ENCODE measurements at places on chromosomes 2 and 18. TPM values are rescaled to one million over a fixed set of nuclear protein-coding genes. Genes with fewer than 3 reads are reported as not detected.

The EN1 gene
- total RNA-seq, result not detected

The ACADL gene
- 0.65 TPM for total RNA-seq

The NT5C1B gene
- not detected for total RNA-seq

The KRTCAP3 gene
- total RNA-seq, result not detected

The PJVK gene
- total RNA-seq, result 2.2 TPM

The RAX gene
- not detected for total RNA-seq

The ALPI gene
- not detected for total RNA-seq

The ALPP gene
- total RNA-seq, result not detected

The CTAGE1 gene
- not detected for total RNA-seq

The ANKRD30B gene
- total RNA-seq, result not detected

The EDAR gene
- total RNA-seq, result not detected

The SH2D6 gene
- total RNA-seq, result 0.43 TPM

The KDM3A gene
- total RNA-seq, result 40.1 TPM

The CD302 gene
- total RNA-seq, result 24.0 TPM

The COL3A1 gene
- total RNA-seq, result 2,175 TPM

The TUBA3E gene
- not detected for total RNA-seq

The CD226 gene
- 0.32 TPM for total RNA-seq

The TACR1 gene
- total RNA-seq, result 0.11 TPM

The TNS1 gene
- total RNA-seq, result 102 TPM

The AGXT gene
- not detected for total RNA-seq

The CREG2 gene
- total RNA-seq, result under 0.01 TPM

The TUBA4B gene
- total RNA-seq, result not detected

The CPS1 gene
- 28.2 TPM for total RNA-seq

The GFPT1 gene
- 66.6 TPM for total RNA-seq

The STARD6 gene
- 1.2 TPM for total RNA-seq

The ZNF892 gene
- total RNA-seq, result 8.2 TPM

The ARHGAP15 gene
- total RNA-seq, result not detected

The UGT1A5 gene
- not detected for total RNA-seq

The SLC5A7 gene
- total RNA-seq, result not detected

The DTNA gene
- 1.8 TPM for total RNA-seq

The GREB1L gene
- under 0.01 TPM for total RNA-seq

The SIX3 gene
- total RNA-seq, result not detected

The GRHL1 gene
- total RNA-seq, result 0.78 TPM

The ANKRD30BL gene
- total RNA-seq, result not detected

The OR6B2 gene
- total RNA-seq, result not detected

The VWC2L gene
- total RNA-seq, result not detected

The LINC00305 gene
- not detected for total RNA-seq

The EFHD1 gene
- 1.3 TPM for total RNA-seq

The NETO1 gene
- total RNA-seq, result not detected

The INHA gene
- total RNA-seq, result 0.26 TPM

The ST6GAL2 gene
- total RNA-seq, result 0.32 TPM

The ERMN gene
- not detected for total RNA-seq

The KCNG2 gene
- not detected for total RNA-seq

The CHRND gene
- not detected for total RNA-seq

The ZSWIM2 gene
- total RNA-seq, result under 0.01 TPM

The MEP1B gene
- not detected for total RNA-seq

The TBR1 gene
- under 0.01 TPM for total RNA-seq

The MFSD2B gene
- total RNA-seq, result 0.13 TPM

The IL1RL2 gene
- 3.7 TPM for total RNA-seq

Measured in articular chondrocyte of knee joint (primary cell).